B cell (primary cell): ENCODE measurements at places on chromosomes 11 and 22. TPM values are rescaled to one million over a fixed set of nuclear protein-coding genes. Genes with fewer than 3 reads are reported as not detected.

GRCh38 chr11:124402326-124402922 is 3.6 kb upstream of the OR8B3 start:
- DNase-seq: peak; percentile 67

GRCh38 chr11:69052343-69053168 is 3.8 kb downstream of the TPCN2 start:
- peak; percentile 41 for DNase-seq

DNHD1 gene
- polyA plus RNA-seq: 53.9 and 58.0 TPM in 2 replicates

AGBL2 gene
- polyA plus RNA-seq: 19.6 and 28.6 TPM in 2 replicates

SLC17A6 gene
- not detected in 2 replicates for polyA plus RNA-seq

GRCh38 chr11:66542362-66542761 is 3.5 kb downstream of the ZDHHC24 start:
- no peak for DNase-seq

DNA sequence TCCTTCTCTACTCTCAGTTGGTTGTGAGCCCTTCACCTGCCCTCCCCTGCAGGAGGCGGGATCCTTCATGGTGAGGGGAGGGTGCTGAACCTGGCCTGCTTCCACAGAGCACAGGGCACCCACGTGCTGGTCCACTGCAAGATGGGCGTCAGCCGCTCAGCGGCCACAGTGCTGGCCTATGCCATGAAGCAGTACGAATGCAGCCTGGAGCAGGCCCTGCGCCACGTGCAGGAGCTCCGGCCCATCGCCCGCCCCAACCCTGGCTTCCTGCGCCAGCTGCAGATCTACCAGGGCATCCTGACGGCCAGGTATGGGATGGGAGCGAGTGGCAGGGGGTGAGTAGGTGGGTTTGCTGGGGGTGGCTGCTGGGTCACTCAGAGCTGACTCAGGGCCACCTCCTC is 6.3 kb downstream of the SSH3 start:
- no peak for DNase-seq

GRCh38 chr11:73946798-73947458 is 3.9 kb upstream of the DNAJB13 start:
- DNase-seq: no peak
